ENCODE measurements at places on chromosomes 12 and 14.

- DNase-seq, result no peak
Observed at GRCh38 chr14:31559939-31560338, 1.3 kb upstream of the NUBPL start.

DNA sequence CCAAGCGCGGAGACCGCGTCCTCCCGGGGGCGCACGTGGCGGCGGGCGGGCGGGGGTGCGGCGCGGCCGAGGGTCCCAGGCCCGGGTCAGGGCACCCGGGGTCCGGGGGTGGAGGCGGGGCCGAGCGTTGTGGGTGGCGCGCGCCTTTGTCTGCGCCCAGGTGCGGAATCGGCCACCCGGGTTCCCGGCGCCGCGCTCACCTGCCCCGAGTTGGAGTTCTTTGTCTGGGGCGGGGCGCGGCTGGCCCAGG, 50.1 kb downstream of the LRCOL1 start:
- DNase-seq, result no peak

DNA sequence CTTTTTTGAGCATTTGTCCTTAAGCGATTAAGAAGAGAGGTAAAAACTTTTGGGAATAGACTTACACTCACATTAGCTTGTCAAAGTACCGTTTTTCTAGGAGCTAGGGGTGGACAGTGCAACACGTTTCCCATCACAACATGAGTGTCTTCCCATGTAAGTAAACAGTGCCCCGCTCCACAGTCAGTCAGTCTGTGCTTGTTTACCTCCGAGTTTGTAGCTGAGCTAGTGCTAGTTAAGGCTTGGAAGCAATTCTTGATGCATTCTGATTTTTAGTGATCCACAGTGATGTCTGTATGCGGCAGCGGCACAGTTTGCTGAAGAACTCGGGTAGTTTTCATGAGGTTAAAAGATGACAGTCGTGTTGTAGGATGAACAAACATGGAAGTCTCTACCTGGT, 941 bp downstream of the ZDHHC17 start:
- no peak for DNase-seq

DNA sequence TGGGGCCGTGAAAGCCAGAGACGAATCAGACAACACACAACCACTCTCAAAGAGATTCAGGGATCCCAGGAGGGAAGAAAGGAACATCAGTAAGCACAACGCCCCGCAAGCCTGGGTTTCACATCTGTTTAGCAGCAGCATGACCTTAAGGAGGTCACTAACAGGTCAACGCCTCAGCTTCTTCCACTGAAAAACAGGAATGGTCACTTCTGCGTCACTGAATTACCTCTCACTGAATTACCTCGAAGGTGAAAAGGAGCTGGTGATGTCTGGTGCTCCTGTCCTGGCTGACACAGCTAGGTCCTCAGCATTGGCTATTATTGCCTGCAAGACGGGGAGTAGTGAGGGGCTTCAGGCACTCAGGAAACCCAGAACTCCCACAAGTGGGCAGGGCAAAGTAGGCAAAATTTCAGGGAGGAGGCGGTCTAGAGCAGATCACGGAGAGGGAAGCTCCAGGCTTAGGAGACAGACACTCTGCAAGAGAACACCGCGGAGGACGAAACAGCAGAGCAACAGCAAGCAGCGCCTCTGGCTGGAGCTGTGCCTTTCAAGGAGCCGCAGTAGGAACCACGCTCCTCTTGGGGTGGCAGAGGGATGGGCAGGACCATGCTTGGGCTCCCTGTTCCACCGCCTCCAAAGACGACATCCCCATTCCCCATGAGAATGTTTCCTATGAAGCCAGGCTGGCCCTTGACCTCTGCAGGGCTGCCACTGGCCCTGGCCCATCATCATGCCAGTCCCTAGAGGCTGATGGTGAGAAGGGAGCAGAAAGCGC, 108.4 kb downstream of the SINHCAF start:
- no peak for DNase-seq

Measured in BE2C (cell line).